ENCODE measurements at places on chromosomes 2 and 18.

DNA sequence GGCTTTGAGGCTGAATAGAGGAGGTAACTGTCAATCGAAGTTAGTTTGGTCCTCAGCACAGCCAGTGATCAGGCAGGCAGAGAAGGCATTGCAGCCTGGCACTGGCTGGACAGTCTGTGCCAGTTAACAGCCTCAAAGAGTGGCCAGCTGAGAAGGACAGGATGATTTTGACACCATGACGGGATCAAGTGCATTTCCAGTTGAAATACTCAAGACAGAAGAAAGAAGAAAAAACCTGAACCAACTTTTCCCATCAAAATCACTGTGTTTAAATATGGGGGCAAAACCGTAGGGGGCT lies 96.7 kb upstream of the ZCCHC2 start:
- no peak for DNase-seq

DNA sequence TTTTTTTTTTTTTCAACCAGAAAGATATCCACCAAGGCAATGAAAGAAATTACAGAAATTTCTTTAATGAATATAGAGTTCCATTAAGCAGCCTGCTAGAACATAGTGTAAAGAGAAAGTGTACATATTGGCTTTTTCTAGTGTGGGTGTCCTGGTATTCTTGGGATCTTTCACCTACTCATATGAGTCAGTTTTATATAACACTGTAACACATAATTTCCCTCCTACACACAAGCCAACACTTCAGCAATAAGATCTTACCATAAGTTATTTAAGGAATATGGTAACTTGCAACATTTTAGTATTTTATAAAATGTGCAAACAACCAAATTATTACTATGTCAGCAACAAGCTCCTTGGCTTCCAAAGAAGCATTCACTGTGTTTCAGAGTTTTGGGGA lies 59.9 kb downstream of the ZRANB3 start:
- no peak for DNase-seq

GRCh38 chr18:79011300-79011870 lies 31.8 kb downstream of the SALL3 start:
- no peak for DNase-seq

GRCh38 chr18:74116633-74117554 lies 30.7 kb downstream of the FBXO15 start:
- DNase-seq, result peak; percentile 31

- DNase-seq, result no peak
Measured at GRCh38 chr2:214542866-214543265, 132.0 kb downstream of the VWC2L start.

DNA sequence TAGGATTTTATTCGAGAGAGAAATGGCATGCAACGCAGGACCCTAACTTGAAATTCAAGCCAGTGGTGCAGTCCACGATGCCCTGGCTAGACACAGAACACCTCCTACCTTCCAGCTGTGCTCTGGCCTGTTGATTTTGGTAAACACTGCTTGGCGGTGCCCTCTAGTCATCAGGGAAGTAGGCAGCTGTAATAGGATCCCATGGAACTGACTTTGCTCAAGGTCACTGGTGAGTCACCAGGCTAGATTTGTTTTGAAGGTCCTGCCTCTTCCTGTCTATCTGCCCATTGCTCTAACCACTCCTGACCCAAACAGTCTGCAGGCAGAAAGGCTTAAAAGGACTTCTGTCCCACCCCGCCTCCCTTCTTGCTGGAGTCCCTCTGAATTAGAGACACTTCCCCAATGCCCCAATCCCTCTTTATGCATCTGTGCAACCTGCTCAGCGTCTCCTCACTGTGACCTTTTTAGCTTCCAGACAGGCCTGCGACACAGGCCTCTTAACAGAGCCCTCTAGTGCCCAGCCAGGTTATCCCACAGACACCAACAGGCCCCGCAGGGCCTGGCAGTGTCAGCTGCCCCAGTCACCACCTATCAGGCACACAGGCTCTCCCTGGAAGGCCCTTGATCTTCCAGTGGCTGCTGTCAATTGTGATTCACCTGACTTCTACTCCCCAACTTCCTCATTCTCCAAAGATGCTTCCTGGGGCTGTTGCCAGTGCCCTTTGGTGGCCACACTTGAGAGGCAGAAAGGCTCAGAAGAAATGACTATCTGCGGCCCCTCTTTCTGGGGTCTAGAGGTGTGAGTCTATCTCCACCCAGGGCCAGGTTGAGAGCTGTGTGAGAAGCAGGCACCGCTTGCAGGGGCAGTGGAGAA lies 5.2 kb downstream of the TMEM127 start:
- peak; percentile 70 for DNase-seq

- peak; percentile 31 for DNase-seq
Measured at GRCh38 chr2:192123847-192124246, 70.9 kb downstream of the TMEFF2 start.

- DNase-seq, result no peak
Measured at GRCh38 chr2:146323564-146323963, 1521.3 kb upstream of the ACVR2A start.

DNA sequence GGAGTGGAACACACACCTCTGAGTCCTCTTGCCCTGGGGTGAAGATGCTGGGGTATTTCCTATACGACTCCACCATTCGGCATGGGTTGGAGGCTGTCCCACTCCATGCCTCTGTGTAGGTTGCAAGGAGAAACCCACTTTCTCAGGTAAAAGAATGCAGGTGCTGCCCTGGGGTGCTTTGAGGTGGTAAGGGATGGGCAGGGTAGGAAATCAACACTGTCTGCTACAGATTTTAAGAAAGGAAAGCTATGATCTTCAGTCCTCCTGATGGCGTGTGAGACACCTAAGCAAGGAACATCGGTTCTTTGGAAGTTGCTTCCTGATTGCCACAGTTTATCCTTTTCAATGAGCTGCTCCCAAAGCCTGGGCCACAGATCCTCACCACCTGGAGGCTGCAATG lies 209.2 kb downstream of the NCK2 start:
- no peak for DNase-seq

GRCh38 chr2:149827585-149828126 lies 240.1 kb upstream of the MMADHC start:
- no peak for DNase-seq
